Progenitor cell of endocrine pancreas (in vitro differentiated cells): ENCODE measurements at places on chromosomes 12 and 14.

GRCh38 chr12:31369712-31370521, 44.0 kb upstream of the SINHCAF start:
- H3K27me3 ChIP-seq = no peaks in the 10 kb centered on the region
- peaks cover 41% of the 10 kb centered on the region for H3K4me1 ChIP-seq
- H3K36me3 ChIP-seq = no peaks in the 10 kb centered on the region

GRCh38 chr14:58947814-58948445, 240.5 kb upstream of the DAAM1 start:
- no peak for DNase-seq
- H3K4me1 ChIP-seq = peaks cover 22% of the 10 kb centered on the region
- no peaks in the 10 kb centered on the region for H3K27me3 ChIP-seq

DNA sequence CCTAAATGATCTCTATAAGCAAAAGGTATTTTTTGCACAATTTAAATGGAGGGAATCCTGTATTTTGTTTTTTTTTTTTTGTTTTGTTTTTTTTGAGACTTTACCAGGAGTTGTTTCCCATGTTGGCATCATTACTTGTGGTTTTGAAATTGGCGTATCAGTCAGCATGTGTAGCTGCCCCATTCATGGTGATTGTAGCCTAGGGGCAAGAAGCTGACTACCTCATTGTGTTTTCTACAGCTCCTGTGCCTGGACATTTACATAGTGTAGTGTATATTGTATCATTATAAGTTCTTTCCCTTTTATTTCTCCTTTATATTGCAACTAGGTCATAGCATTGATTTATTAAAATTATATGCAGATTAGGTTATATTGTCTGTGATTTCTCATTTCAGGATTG, 24.5 kb downstream of the SAMD4A start:
- no peak for DNase-seq
- peaks cover 2% of the 10 kb centered on the region for H3K36me3 ChIP-seq
- no peaks in the 10 kb centered on the region for H3K27me3 ChIP-seq
- H3K4me3 ChIP-seq = no peak overlapping the region
- H3K4me1 ChIP-seq = no peaks in the 10 kb centered on the region
- H3K27ac ChIP-seq = no peak overlapping the region

DNA sequence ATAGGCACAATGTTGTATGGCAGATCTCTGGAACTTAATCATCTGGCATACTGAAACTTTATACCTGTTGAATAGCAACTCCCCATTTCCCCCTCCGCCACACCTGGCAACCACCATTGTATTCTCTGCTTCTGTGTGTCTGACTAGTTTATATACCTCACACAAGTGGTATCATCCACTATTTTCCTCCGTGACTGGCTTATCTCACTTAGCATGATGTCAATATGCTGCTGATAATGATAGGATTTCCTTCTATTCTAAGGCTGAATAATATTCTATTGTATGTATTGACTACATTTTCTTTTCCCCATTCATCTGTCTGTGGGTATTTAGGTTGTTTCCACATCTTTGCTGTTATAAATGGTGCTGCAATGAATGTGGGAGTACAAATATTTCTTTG, 21.5 kb downstream of the BRMS1L start:
- peaks cover 48% of the 10 kb centered on the region for H3K36me3 ChIP-seq
- no peak for DNase-seq
- H3K4me1 ChIP-seq = no peaks in the 10 kb centered on the region
- no peak overlapping the region for H3K4me3 ChIP-seq
- no peaks in the 10 kb centered on the region for H3K27me3 ChIP-seq
- no peak overlapping the region for H3K27ac ChIP-seq

DNA sequence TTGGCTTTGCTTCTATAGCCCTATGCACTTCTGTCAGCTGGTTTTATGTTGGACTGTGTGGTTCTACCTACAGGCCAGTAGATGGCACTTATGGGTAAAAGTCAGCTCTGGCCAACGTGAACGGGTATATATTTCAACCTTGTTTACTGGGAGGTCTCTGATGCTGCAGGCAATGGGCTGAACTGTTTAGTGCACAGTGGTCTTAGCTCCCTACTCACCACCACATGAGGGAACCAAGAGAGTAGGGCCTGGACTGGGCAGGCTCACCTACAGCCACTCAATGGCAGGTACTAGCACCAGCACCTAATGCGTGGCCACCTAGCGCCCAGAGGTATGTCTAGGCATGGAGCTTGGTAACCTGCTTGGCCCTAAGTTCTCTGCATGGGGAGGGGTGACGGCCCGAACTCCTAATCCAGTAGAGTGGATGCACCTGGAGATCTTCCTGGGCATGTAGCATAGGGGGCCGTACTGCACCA, 481.8 kb downstream of the TMEM117 start:
- no peak overlapping the region for H3K4me3 ChIP-seq
- DNase-seq = no peak

DNA sequence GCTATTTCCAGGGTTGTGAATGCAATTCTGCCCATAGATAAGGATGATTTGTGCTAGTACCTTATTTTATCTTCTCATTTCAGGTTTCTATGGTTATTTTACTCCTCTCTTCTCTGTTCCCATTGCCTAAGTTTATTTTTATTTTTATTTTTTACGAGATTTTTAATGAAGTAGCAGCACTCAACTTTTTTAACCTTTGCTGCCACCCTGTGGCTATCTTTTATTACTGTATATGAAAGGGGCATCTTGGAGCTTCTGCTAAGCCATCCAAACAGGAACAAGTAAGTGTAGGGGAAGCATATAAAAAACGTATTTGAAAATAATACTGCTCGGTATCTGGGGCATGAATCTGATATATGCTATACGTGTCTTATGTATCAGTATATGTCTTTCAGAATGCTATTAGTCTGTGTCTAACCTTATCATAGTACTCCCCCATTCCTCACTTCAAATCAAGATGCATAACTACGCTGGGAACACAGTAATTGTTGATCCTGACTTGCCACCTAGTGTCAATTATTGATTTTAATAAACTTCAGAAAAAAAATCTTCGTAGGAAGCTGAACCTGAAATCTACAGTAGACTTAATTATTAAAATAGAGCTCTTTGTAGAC, 60.3 kb downstream of the KLRG1 start:
- no peak overlapping the region for H3K27ac ChIP-seq
- no peak overlapping the region for H3K4me3 ChIP-seq
- no peaks in the 10 kb centered on the region for H3K4me1 ChIP-seq

DNA sequence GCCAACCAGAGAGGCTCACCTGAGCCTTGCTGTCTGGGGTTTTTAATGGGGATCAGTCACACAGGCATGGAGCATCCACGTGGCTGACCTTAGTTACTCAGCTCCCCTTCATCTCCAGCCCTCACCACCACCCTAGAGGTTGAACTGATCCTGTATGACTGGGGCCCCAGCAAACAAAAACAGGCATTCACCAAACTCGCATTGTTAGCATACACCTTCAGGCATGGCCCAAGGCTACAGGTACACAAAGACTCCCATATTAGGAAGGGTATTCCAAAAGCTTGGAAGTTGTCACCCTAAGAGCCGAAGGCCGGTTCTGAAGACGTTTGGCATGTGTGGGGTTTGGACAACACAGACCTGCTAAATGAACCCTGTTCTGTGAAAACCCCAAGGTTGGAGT, 10.0 kb downstream of the DNAH10 start:
- peaks cover 17% of the 10 kb centered on the region for H3K27me3 ChIP-seq
- no peaks in the 10 kb centered on the region for H3K36me3 ChIP-seq
- no peak for DNase-seq

GRCh38 chr12:54389607-54390175, 5.2 kb upstream of the ZNF385A start:
- H3K27ac ChIP-seq = no peak overlapping the region
- peaks cover 28% of the 10 kb centered on the region for H3K4me1 ChIP-seq
- H3K36me3 ChIP-seq = peaks cover 4% of the 10 kb centered on the region
- peak overlapping the region; percentile 58 for H3K4me3 ChIP-seq
- H3K27me3 ChIP-seq = peaks cover 7% of the 10 kb centered on the region

DNA sequence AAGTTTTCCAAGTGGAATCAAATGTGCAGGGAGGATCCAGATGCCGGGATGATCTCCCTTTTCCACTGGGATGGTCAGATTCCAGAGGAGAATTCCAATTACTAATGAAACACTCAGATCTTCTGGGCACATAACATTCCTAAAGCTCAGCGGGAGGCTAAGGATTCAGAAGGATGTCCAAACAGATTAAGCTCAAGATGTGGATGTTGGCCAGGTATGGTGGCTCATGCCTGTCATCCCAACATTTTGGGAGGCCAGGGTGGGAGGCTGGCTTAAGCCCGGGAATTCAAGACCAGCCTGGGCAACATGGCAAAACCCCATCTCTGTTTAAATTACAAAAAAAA, 62.0 kb upstream of the PNMA1 start:
- no peak overlapping the region for H3K27ac ChIP-seq
- DNase-seq = no peak
- H3K36me3 ChIP-seq = peaks cover 1% of the 10 kb centered on the region
- H3K27me3 ChIP-seq = no peaks in the 10 kb centered on the region
- peaks cover 11% of the 10 kb centered on the region for H3K4me1 ChIP-seq
- H3K4me3 ChIP-seq = no peak overlapping the region

DNA sequence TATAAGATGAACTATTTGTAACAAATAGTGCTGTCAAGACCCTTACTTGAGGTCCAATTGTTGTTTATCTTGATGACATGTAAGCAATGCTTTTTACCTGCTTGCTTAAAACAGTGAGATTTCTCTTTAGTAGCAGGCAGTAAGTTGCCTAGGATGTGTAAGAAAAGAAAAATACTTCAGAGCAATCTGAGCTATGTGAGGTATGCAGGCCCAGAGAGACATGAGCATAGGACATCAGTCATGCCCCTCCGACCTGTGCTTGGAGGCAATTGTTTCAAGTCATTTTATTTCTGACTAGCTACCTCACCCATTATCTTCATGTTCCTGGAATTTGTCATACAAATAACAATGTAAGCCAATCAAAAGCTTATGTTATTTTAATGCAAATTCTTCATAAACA, 930.6 kb upstream of the FBXO33 start:
- H3K36me3 ChIP-seq = no peaks in the 10 kb centered on the region
